Activated T-helper 9 cell treated with anti-CD3 and anti-CD28 coated beads, Interleukin-2, amount 50 U/mL, for 16 hours (primary cell): ENCODE measurements at places on chromosomes 1 and 21.

DNA sequence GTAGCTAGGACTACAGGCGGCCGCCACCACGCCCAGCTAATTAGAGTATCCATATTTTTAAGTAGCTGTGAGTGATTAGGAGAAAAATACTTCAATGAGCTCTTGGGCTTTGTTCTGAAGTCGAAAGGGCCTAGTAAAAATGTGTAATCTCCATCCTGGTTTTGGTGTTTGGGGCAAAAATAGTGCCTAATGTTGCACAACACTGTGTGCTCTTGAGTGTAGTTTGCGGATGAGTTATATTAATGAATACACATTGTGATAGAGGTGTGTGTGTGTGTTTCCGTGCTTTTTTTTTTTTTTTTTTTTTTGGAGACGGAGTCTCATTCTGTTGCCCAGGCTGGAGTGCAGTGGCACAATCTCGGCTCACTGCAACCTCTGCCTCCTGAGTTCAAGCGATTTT is 6.3 kb upstream of the ARID1A start:
- DNase-seq: no peak

GRCh38 chr1:235923466-235924021 is 56.8 kb upstream of the LYST start:
- DNase-seq: no peak

DNA sequence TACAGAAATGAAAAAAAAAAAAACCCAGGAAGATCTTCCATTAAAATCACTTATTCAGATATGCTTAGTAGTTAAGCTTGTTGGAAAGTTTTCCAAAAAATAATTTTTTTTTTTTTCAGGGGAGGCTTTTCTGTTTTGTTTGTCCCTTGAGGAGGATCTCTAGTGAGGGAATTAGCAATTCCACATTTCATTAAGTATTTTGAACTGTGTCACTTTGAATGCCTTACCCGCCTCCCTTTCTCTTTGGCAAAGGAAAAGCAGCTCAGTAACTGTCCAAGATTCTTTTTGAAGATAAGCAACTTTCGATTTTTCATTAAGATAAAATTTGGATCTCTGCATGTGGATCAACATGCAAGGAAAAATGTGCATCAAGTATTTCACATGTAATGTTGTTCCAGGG is 1.8 kb downstream of the NTNG1 start:
- no peak for DNase-seq

DNA sequence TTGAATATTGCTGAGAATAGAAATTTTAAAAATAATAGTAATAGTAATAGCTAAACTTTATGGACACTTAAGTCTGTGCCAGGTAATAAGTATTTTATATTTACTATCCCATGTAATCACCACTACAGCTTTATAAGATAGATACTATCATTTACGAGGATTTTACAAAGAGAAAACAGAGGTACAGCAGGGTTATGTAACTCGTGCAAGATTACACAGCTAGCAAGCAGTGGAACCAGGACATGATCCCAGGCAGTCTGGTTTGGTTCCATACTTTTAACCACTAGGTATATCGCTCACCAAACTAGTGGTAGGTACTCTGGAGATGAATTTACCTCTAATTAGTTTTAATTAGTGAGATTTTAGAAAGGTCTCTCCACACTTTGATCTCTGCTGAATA is 42.5 kb downstream of the SPAG17 start:
- no peak for DNase-seq

- DNase-seq: no peak
Measured at GRCh38 chr21:33686386-33686785, 44.1 kb downstream of the ITSN1 start.

- no peak for DNase-seq
Measured at GRCh38 chr1:39204441-39205081, at the start of gene MACF1. TSS of gene MACF1 (plus strand) at chr1:39204695. CDS start at chr1:39205023, 328 bp downstream.

- DNase-seq: no peak
Measured at GRCh38 chr1:243620096-243620495, 229.9 kb downstream of the AKT3 start.
